Stimulated activated naive CD4-positive, alpha-beta T cell (primary cell): ENCODE measurements at places on chromosomes 13 and 19.

DNA sequence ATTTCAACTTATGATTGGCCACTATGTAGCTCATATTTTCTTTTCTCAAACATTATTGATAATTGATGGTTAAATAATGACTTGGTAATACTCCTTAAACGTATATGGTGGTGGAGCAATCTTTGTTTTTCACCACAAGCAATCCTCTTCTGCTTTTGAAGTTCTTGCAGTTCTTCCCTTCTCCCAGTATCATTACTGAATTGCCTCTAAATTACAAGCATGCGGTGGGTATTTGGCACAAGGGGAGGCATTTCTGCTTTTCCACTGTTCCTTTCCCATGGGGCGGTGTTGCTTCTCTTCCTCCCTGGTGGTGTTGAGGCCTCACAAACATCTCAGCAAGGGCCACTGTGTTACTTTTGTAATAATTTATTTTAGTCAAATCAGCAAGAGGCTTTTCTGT, 234.4 kb upstream of the RXFP2 start:
- DNase-seq = no peak

DNA sequence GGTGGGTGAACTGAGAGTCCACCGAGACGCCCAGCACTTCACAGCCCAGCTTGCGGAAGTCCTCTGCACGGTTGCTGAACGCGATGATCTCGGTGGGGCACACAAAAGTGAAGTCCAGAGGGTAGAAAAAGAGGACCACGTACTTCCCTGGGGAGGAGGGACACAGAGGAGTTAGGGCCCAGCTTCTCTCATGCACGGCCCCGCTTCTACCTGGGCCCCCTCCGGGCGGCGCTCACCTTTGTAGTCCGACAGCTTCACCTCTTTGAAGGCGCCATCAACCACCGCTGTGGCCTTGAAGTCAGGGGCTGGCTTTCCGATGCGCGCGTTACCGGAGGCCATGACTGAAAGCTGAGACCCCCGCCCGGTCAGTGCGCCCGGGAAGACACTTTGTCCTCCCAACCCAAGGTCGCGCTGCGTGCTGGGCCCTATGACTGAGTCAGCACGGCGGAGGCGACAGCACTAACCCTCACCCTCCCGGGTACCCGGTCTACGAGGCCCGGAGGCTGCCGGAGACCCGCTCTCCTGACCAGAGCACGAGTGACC, 606 bp downstream of the PRDX2 start:
- peak; percentile 32 for DNase-seq

DNA sequence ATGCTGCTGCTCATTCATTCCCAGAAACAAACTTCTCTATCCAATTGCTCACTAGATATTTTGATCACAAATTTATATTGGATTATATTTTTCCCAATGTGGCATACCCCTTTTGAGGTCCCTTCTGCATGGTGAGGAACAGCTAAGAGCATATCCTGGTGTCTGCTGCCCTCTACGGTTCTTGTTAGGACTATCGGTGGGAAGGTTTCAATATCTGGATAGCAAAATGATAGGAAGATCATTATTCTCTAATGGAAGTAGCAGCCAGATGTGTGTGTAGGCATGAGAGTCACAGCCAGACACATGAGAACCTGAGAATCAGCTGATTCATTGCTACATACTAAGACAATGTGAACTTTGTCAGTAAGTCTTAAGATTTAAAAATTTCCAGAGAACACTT, 1422.4 kb upstream of the MIR17HG start:
- DNase-seq = no peak

GRCh38 chr19:45355402-45355801, 14.9 kb downstream of the KLC3 start:
- DNase-seq = no peak

- no peak for DNase-seq
Measured at GRCh38 chr13:46614582-46614981, 61.6 kb downstream of the LRCH1 start.

- no peak for DNase-seq
Measured at GRCh38 chr19:18520848-18521691, 800 bp downstream of the ELL start.

DNA sequence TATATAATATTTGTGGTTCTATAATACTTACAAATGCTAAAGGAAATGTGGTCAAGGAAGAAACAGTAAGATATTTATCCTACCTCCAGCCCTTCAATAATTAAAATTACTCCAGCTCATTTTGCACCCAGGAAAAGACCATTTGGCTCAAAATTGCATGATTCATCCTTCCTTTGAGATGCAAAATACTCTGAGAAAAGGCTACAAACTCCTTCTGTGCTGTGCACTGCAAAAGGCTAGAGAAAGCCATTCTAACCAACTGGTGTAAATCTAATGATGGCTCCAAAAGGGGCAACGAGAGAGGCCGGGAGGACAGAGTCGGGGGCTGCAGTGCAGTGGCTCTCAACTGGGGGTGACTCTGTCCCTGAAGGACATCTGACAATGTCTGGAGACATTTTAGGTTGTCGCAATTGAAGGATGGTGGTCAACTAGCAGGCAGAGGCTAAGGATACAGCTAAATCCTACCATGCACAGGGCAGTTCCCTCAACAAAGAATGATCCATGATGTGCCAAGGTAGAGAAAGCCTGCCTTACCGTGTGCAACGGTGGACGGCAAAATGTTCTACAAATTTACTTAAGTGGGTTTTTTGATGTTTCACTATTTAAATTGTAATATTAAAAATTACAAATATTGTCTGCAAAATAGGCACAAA, 32.6 kb downstream of the SLC7A1 start:
- no peak for DNase-seq

DNA sequence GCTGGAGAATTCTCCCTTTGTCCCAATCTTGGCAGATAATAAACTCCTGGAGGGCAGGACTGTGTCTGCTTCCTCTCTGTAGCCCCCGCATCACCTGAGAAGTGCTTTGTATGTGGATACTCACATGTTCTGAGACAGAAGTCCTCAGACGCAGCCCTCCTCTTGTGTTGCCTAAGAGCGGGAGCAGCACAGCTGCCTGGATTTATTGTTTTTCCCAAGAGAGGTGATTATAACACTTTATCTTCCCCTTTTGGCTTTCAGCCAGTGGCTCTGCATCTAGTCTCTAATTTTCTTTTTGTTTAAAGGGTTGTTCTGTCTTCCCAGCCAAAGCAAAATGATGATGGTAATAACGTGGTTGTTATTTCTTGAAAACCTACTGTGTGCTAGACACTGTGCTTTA, 36.1 kb downstream of the OLFM4 start:
- no peak for DNase-seq

DNA sequence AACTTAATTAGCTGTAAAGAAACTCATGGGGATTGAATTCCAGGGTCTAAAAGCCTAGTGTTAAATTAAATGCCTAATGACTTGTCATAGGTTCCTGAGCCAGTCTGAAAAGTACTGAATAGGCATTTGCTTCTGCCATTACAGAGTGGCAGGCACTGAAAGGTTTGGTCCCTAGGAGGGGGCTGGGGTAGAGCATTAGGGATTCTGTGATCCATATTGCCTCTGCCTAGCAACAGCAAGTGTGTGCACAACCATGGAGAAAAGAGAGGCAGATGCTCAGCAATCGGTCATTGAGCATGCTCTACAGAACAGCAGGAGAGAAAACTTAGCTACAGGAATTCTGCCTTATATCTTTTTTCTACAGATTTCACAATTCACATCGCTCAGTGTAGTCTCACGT, 133.5 kb downstream of the TRPC4 start:
- no peak for DNase-seq

DNA sequence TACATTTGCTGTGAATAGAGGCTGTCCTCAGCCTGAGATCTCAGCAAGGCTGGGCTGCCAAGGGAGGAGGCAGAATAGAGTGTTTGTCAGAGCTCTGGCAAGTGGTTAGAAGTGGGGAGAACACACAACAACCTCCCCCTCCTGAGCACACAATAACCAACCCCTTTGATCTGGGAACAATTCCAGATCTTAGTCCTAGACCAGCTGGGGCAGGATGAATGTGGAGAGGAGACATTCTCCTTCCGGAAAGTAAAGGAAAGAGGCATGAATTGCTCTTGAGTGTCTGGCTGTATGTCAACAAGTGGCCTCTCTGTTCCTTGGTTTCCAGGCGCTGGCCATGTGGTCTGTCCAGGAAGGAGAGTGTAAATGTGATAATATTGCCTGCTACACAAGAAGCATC, 114.9 kb upstream of the TMTC4 start:
- no peak for DNase-seq

DNA sequence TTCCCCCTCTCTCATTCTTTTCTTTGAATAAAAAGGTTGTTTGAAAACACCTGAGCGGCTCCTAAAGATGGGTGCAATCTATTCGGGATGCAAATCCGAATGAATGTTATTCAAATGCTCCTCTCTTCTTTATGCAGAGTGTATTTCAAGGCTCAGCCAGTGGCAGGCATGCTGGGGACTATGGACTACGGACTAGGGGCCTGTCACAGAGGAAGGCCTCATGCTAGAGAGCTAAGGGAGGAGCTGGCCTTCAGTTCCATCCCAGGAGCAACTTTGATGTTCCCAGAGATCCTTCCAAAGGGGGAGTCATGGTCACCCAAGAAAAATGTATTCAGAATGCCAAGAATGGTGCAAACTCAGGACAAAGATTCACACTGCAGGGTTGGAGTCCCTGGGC, 9.3 kb downstream of the ALOX5AP start:
- no peak for DNase-seq

- no peak for DNase-seq
Measured at GRCh38 chr13:82698383-82698782, 1183.9 kb downstream of the SLITRK1 start.

- no peak for DNase-seq
Measured at GRCh38 chr13:98875146-98875729, 102.6 kb downstream of the DOCK9 start.

GRCh38 chr19:41564515-41565378, 11.2 kb upstream of the CEACAM21 start:
- no peak for DNase-seq

DNA sequence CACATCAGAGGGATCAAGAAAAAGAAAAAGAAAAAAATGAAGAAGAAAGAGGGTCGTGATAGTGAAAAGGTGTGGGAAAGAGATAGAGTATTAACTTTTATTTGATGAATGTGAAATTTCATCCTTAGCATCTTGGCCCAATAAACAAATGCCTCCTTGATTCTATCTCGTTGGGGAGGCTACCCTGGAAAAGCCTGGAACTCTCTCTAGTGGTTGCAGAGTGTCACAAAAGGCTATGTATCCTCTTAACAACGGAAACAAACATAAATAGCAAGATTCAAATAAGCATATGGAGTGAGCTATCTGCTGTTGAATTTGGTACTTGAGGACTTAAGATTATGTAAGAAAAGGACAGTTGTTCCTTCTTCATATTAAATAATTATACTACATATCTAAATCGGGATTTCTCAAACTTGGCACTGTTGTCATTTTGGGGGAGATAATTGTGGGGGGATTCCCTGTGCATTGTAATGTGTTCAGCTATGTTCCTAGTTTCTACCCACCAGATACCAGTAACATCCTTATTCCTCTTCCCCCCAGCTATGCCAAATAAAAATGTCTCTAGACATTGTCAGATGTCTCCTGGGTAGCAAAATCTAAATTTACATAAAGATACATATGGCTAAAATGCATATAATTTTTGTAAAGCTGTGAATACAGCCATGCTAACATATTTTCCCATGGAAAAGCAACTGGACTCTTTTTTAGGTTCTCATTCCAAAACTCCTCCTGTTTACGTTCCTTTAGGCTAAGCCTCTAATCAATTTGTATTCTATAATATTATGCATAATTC, 557.2 kb downstream of the DCT start:
- DNase-seq = no peak

- DNase-seq = no peak
Measured at GRCh38 chr13:91544723-91545122, 146.3 kb downstream of the GPC5 start.

DNA sequence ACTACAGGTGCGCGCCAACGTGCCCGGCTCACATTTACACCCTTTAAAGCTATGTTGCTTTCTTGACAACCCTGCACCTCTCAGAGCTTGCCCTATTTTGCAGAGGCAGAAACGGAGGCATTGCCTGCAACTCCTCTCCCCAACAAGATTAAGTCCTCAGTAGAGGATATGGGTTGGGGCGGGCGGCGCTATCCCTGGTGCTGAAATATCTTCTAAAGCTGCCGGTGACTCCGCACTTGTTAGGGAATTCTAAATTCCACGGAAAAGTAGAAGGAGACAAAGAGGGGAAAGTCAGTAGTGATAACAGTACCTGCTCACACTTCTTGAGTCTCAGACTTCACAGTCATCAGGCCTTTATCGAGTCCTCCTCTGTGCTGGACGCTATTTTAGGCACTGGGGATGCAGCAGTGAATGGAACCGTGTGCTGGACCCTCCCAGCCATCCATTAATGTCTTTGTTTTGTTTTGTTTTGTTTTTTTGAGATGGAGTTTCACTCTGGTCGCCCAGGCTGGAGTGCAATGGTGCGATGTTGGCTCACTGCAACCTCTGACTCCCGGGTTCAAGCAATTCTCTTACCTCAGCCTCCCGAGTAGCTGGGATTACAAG, 18.0 kb downstream of the SLC5A5 start:
- DNase-seq = no peak

DNA sequence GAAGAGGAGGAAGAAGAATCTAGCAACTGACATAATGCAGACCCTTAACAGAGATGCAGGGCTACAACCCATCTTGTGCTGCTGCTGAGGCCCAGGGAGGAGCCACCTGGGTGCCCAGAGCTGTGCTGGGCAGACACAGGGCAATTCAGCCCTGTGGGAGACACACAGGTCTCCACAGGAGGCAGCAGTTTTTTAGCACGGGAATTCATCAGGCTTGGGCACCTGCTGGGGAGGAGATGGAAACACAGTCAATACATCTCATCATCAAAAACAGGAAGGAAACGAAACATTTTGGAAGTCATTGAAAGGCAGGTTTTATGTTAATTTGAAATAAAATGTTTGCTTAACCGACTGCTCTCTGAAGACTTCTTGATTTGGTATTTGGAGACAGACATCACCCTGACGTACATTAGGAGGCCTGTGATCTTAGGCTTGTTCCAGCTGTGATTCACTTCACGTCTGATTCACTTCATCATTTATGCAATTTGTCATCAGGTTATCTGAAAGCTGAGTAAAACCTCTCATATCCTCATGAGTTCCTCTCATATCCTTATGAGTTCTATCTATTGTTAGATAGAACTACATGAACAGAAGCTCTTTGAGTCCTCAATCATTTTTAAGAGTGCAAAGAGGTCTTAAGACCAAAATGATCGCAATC, 77.4 kb downstream of the CYSLTR2 start:
- no peak for DNase-seq

GRCh38 chr13:21798181-21798580, 127.3 kb downstream of the FGF9 start:
- DNase-seq = no peak

- no peak for DNase-seq
Measured at GRCh38 chr13:38265132-38265497, 84.5 kb upstream of the UFM1 start.

DNA sequence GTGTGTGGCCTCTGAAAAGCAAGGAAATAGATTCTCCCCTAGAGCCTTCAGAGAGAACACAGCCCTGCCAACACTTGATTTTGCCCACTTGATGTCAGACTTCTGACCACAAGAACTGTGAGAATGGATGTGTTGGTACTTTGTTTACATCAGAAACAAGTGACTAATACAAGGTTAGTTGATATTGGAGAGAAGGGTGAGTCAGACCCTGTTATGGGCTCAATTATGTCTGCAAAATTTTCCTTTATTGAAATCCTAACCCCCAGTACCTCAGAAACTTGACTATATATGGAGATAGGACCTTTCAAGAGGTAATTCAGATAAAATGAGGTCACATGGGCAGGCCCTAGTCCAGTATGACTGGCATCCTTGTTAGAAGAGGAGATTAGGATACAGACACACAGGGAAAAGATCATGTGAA, 226.7 kb downstream of the RFC3 start:
- DNase-seq = no peak

GRCh38 chr19:49017666-49018351, 918 bp upstream of the LHB start:
- peak; percentile 46 for DNase-seq
